ENCODE measurements at places on chromosomes 11 and 22. TPM values are rescaled to one million over a fixed set of nuclear protein-coding genes. Genes with fewer than 3 reads are reported as not detected.

CREB3L1 gene
- total RNA-seq: 0.19 TPM

RBMXL2 gene
- not detected for total RNA-seq

ZP1 gene
- not detected for total RNA-seq

OPCML gene
- not detected for total RNA-seq

CDC42BPG gene
- total RNA-seq: 0.28 TPM

SLC22A12 gene
- total RNA-seq: not detected

PKP3 gene
- total RNA-seq: 0.18 TPM

DUSP8 gene
- total RNA-seq: 1.3 TPM

IL18 gene
- total RNA-seq: not detected

OR6A2 gene
- 0.14 TPM for total RNA-seq

PPP6R2 gene
- total RNA-seq: 39.5 TPM

CD6 gene
- total RNA-seq: 286 TPM

OSM gene
- 13.8 TPM for total RNA-seq

RIBC2 gene
- total RNA-seq: 6.3 TPM

SCGB1C1 gene
- total RNA-seq: not detected

OR4C5 gene
- total RNA-seq: not detected

GPR83 gene
- 0.12 TPM for total RNA-seq

OR52K2 gene
- total RNA-seq: not detected

SYCE3 gene
- total RNA-seq: 3.8 TPM

VPREB3 gene
- 0.80 TPM for total RNA-seq

TMEM121B gene
- total RNA-seq: 0.14 TPM

GNAZ gene
- total RNA-seq: 1.5 TPM

OR51E2 gene
- not detected for total RNA-seq

LYVE1 gene
- not detected for total RNA-seq

USH1C gene
- total RNA-seq: not detected

AAMDC gene
- total RNA-seq: 4.8 TPM

NCAM1 gene
- total RNA-seq: 0.09 TPM

PAX6 gene
- total RNA-seq: 0.07 TPM

OR51S1 gene
- not detected for total RNA-seq

TRIM21 gene
- 66.6 TPM for total RNA-seq

MS4A6E gene
- total RNA-seq: not detected

PHF21B gene
- not detected for total RNA-seq

KCNC1 gene
- not detected for total RNA-seq

OR52E8 gene
- not detected for total RNA-seq

RIMBP3C gene
- 0.33 TPM for total RNA-seq

VPREB1 gene
- total RNA-seq: not detected

PPP6R3 gene
- 110 TPM for total RNA-seq

GRK3 gene
- total RNA-seq: 8.6 TPM

CASP5 gene
- total RNA-seq: not detected

TESMIN gene
- total RNA-seq: 2.9 TPM

CDKN1C gene
- total RNA-seq: 0.21 TPM

MPEG1 gene
- not detected for total RNA-seq

ZC3H12C gene
- 1.6 TPM for total RNA-seq

ZNRF3 gene
- 2.3 TPM for total RNA-seq

MRGPRX3 gene
- not detected for total RNA-seq

CATSPERZ gene
- total RNA-seq: not detected

PRPF19 gene
- 197 TPM for total RNA-seq

MUC5AC gene
- not detected for total RNA-seq

TSPO gene
- 61.7 TPM for total RNA-seq

RFPL1 gene
- total RNA-seq: not detected

DDI1 gene
- not detected for total RNA-seq

GPHA2 gene
- 0.34 TPM for total RNA-seq

DLG2 gene
- 1.7 TPM for total RNA-seq

BDNF gene
- not detected for total RNA-seq

CECR2 gene
- total RNA-seq: 0.18 TPM

MMP1 gene
- total RNA-seq: not detected

SCT gene
- not detected for total RNA-seq

RIMBP3B gene
- 0.35 TPM for total RNA-seq

SLC6A5 gene
- not detected for total RNA-seq

OR8A1 gene
- not detected for total RNA-seq
